Frontal cortex (tissue), 4 donors: ENCODE measurements at places on chromosomes 3 and 15. TPM values are rescaled to one million over a fixed set of nuclear protein-coding genes. Genes with fewer than 3 reads are reported as not detected.

Gene MYLK
- 6.1 TPM for total RNA-seq

Gene CCDC191
- total RNA-seq = 4.1 TPM

Gene C3orf20
- not detected for total RNA-seq

Gene ACTRT3
- total RNA-seq = 3.3 TPM

Gene PLSCR5
- under 0.01 TPM for total RNA-seq

Gene CLRN1
- not detected for total RNA-seq

Gene CCDC13
- total RNA-seq = 2.4 TPM

Gene TRPC1
- total RNA-seq = 161 TPM

Gene SH2D7
- not detected for total RNA-seq

Gene ROBO2
- total RNA-seq = 245 TPM

Gene ZIC1
- total RNA-seq = 20.0 TPM

Gene EIF1B
- 55.0 TPM for total RNA-seq

Gene KCNH8
- 11.0 TPM for total RNA-seq

Gene BLM
- 3.3 TPM for total RNA-seq

Gene CFAP100
- 3.7 TPM for total RNA-seq

Gene CPEB1
- 2.0 TPM for total RNA-seq

Gene GOLGA8G
- total RNA-seq = not detected

Gene ZNF620
- 13.9 TPM for total RNA-seq

Gene NRROS
- total RNA-seq = 0.82 TPM

Gene CCRL2
- total RNA-seq = 0.41 TPM

Gene FYTTD1
- total RNA-seq = 61.1 TPM

Gene DPPA4
- 1.6 TPM for total RNA-seq

Gene GPR62
- total RNA-seq = 0.41 TPM

Gene GNAT1
- total RNA-seq = not detected

Gene SQOR
- 2.9 TPM for total RNA-seq

Gene CASR
- not detected for total RNA-seq

Gene MYH15
- 0.41 TPM for total RNA-seq

Gene SUSD5
- 2.0 TPM for total RNA-seq

Gene MAN2A2
- total RNA-seq = 22.4 TPM

Gene SYNPR
- 119 TPM for total RNA-seq

Gene SLC26A6
- total RNA-seq = 4.1 TPM

Gene MCF2L2
- 42.0 TPM for total RNA-seq
